ENCODE measurements at places on chromosomes 16 and 17.

- no peak for DNase-seq
Observed at GRCh38 chr16:86092586-86093480, 193.9 kb downstream of the IRF8 start.

GRCh38 chr17:17305281-17305801 is 2.2 kb downstream of the NT5M start:
- DNase-seq = no peak

- DNase-seq = no peak
Observed at GRCh38 chr17:59327121-59327980, 4.1 kb upstream of the YPEL2 start.

DNA sequence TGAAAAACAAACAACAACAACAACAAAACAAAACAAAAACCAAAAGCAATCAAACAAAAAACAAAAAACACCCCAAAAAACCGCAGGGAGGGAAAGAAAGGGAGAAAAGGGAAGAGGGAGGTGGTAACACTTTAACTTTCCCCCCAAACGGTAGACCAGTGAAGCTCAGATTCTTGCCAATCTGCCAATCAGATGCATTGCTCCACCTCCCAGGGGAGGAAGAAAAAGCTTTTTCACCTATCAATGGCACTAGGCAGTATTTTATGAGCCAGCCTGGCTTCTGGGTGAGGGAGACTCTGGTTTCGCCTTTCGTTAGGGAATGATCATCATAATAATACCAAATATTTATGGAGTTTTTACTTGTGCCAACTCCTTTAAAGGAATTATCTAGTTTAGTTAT is 94.1 kb downstream of the GPR139 start:
- DNase-seq = no peak

DNA sequence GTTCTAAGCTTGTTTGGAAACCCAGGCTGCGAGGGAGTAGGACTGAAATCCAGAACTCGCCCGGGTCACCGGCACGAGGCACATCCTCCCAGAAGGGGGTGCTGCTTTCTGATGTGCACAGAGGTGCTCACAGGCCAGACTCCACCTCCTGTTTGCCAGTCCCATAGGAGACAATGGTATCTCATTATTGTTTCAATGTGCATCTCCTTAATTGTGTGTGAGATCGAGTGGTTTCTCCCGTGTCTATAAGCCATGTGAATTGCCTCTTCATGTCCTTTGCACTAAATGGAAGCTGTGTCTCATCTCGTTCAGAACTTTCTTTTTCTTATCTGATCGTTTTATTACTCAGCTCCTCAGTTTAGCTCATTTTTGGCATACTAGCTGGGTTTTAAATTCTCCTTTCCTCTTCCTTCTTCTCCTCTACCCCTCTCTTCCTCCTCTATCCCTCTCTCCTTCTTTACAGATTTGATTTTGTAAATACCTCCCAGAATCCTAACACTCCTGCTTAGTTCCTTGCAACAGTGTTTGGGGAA is 32.1 kb upstream of the PRKCB start:
- DNase-seq = no peak

- DNase-seq = no peak
Observed at GRCh38 chr17:40341808-40342503, 22.6 kb downstream of the GJD3 start.

DNA sequence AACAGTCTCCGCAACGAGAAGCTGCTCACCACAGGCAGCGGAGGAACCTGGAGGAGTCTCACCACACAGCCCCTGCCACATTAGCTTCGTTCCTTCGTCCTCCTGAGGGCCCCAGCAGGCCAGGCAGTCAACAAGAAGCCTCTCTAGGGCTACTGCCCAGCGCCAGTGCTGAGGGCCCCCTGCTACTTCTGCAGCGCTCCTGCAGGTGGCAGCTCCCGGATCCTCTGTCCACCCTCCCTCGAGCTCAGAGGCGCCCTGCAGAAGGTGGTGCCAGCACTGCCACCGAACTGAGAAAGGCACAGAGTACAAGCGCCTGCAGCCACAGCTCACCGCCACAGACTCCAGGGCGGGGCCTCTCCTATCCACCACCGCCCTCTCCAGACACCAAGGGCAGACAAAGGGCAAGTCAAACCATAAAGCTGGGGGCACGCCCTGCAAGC is 27.3 kb downstream of the KDM8 start:
- DNase-seq = no peak

- DNase-seq = peak; percentile 63
Observed at GRCh38 chr16:57194512-57194911, 8.4 kb downstream of the RSPRY1 start.

DNA sequence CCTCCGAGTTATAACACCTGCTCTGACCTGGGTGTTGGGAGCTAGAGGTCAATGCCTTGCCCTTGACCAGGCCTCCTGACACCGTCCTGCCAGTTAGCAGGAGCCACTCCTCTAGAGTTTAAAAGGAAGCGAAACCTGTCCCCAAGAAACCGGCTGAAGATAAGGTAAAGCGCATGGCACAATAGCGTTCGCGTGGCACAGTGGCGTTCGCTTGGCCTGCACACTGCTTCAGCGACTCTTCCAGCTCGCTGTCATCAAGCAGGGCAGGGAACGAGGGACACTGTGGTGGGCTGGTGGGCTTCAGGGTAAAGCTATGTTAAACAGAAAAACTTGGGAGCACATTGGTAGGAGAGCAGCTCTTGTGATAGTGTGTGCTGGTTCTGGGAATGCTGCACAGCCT is 28.2 kb upstream of the ETV4 start:
- no peak for DNase-seq

- DNase-seq = no peak
Observed at GRCh38 chr17:4701116-4701515, 2.8 kb downstream of the PELP1 start.

DNA sequence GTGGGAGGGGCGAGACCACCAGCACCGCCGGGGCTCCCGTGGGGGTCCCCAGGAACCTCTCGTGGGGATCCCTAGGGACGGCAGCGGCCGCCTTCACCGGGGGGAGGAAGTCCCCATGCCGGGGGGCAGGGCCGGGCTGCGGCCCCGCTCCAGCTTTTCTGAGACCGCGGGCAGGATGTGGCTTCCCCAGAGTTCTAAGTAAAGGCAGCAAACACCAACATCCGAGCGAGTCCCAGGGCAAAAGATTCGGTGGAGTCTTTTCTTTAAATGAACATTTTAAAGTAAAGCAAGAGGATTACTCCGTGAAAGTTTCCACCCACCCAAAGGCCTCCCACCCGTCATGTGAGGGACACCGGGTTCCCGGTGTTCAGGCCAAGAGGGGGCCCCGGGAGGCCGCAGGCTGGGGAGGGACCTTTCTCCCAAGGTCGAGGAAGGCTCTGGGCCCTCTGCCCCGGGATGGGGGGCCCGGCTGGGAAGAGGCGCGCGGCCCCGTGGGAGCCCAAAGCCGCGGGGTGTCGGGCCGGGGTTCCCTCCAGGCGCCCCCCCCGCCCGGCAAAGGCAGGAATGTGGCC is 137.2 kb upstream of the RPH3AL start:
- DNase-seq = no peak

- DNase-seq = no peak
Observed at GRCh38 chr17:82874011-82874835, 34.4 kb upstream of the ZNF750 start.

DNA sequence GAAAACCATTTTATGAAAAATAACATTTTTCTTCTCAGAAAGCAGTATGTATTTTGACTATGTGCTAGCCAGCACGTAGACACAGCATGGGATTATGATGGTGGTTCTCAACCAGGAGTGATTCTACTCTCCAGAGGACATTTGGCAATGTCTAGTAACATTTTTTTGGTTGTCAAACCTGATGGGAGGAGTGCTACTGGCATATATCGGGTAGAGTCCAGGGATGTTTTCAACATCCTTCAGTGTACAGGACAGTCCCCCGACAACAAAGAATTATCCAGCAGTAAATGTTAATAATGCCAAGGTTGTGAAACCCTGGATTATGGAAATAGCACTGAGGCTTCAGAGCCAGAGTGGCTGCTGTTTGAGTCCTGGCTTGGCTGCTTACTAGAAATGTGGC is 27.7 kb downstream of the AP2B1 start:
- no peak for DNase-seq

DNA sequence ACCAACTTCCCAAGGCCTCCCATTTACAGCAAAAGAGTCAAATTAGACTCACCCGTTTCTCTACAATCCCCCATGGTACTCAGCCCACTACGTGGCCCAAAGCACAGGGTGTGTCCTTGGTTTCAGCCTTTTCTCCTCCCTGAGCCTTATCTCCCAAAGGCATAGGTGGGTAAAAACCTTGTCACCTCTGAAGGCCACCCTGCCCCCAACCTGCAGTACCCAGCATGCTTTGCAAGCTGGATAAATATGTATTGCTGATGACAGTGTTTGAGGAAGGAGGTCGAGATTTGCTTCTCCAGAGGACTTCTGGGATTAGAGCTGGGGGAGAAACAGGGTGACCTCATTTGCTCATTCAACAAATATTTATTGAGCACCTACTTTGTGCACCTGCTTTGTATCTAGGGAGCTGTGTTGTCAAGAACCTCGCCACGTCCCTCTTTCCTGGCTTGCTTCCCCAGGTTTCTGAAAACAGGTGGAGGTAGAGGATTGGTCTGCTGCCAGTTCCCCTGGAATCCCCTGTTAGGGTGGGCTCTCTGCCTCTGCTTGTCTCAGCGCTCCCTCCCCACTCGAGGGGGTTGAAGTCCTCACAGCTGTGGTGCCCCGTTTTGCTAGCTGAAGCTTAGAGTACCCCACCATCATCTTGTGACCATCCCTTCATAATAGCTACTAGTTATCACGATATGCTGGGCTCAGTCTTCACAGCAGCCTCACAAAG is 3.0 kb downstream of the LASP1 start:
- no peak for DNase-seq

DNA sequence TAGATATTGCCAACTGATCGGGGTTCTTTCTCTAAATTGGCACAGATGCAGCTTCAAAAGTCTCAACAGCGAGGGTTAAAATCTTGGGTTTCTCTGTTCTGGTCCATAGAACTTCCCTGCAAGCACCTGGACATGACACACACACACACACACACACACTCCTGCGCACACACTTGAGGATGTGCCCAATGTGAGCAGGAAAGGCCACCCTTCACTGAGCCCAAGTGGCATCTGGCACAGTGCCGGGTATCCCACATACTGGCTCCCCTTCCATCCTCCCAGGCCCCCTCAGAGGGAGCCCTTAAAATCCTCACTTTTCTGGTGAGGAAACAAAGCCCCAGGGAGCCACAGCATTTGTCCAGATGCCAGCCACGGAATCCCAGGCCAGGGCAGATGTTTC is 55.5 kb downstream of the ZNF423 start:
- DNase-seq = no peak

DNA sequence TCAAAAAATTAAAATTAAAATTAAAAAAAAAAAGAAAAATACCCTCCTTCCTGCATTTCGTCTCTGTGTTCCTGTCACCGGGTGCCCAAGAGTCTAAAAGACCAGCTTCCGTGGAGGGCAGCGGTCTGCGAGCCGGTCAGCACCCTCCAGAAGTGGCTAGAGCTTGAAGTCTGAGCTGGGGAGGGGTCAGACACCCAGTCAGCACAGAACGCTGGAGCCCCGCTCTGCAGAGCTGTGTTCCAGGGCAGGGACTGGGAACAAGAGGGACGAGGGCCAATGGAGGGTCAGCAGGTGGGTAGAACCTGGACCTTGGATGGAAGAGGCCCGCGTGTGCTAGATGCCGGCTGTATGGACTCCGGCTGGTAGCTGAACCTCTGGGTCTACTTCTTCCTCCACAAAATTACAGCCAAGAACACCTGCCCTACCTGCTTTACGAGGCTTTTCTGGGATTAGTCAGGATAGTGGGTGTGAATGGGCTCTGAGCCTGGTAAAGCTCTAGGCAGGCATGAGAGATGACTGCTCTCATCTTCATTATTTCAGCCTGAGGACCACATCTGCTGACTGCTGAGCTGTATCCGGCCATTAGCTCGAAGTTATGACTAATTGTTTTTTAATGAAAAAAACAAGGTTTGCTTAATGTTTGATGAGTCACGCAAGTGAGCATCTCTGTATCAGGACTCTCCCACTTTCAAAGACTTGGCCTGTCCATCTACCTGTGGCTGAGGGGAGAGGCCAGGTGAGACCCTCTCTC is 5.9 kb downstream of the TRPV1 start:
- DNase-seq = peak; percentile 37

GRCh38 chr17:59786536-59787319 is 79.3 kb downstream of the VMP1 start:
- DNase-seq = peak; percentile 100

- no peak for DNase-seq
Observed at GRCh38 chr16:28105954-28106353, 42.4 kb upstream of the GSG1L start.

DNA sequence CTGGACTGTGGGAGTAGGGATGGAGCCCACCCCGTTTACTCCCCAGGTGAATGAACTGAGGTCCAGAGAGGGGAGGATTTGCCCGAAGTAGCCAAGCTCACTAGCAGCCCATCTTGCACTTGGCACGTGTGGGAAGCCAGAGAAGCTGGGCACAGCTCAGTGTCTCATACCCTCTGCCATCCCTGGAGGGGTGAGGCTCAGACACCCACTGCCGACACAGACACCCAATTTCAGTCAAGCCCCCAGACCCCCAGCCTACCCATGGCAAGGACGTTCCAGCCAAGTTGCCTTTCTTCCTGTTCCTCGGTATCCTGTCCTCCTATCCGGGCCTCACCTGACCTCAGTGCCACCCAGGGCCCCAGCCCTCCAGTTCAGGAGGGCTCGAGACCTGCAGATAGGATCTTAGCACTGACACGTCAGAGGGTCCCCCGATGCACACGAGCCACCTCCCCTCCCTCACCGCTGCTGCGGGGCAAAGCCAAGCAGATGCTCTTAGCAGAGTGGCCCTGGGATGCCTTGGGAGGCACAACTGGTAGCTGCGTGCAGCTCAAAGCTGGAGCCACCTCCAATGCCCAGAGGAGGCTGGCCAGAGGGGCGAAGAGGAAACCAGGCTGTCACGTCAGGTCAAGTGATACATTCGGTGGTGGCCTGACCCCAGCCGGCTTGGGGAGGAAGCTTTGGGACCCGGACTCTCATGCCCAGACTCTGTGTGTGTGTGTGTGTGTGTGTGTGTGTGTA is 90.4 kb upstream of the TNRC6C start:
- no peak for DNase-seq

DNA sequence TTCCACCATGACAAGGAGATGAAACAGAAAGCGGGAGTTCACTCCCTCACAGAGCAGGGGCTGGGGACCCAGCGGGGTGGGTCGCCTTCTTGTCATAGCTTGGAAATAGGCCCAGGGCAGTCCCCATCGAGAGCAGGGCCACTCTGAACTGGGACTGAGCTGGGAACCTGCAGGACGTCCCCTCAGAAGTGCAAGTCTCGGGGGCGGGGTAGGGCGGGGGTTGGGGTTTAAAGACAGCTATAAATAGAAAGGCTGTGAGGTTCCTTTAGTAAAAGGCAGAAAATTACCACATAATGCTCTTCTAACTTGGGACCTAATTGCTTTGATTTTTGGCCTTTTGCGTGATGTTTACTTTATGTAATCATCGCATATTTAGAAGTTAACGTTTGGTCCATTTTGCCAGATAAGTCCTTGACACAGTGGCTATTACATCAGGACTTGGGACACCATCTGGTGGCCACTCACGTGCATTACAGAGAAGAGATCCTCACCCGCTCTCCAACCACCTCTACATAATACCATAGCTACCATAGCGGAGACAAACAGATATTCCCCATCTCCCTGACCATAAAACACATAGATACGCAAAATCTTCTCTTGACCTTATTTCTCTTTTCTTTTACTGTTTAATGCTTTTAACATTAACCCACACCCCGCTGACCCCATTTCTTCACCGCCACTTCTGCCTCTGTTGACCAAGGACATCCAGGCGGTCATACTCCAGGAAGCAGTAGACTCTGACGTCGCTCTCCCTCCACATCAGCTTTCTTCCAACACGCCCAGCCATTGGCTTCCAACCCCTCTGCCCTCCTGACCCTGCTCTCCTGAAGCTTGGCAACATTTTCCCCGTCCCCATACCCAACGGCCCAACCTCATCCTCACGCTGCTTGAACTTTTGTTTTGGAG is 27.5 kb upstream of the PIK3R6 start:
- peak; percentile 14 for DNase-seq

- no peak for DNase-seq
Observed at GRCh38 chr17:37212179-37212578, 163.6 kb upstream of the C17orf78 start.

Data from AG09309 (cell line).